ENCODE measurements at places on chromosomes 12 and 14. TPM values are rescaled to one million over a fixed set of nuclear protein-coding genes. Genes with fewer than 3 reads are reported as not detected.

ATL1 gene
- 20.6 TPM for total RNA-seq

HOXC12 gene
- total RNA-seq = not detected

TM9SF1 gene
- total RNA-seq = 57.7 TPM

PPP2R5E gene
- total RNA-seq = 24.6 TPM

SOS2 gene
- total RNA-seq = 34.9 TPM

SERPINA9 gene
- not detected for total RNA-seq

INHBE gene
- total RNA-seq = not detected

GRCh38 chr12:116484807-116485206 lies 74.4 kb upstream of the MAP1LC3B2 start:
- H3K4me3 ChIP-seq = no peak overlapping the region
- H3K27ac ChIP-seq = no peak overlapping the region
- no peaks in the 10 kb centered on the region for H3K4me1 ChIP-seq
- no peaks in the 10 kb centered on the region for H3K27me3 ChIP-seq
- no peaks in the 10 kb centered on the region for H3K36me3 ChIP-seq

- H3K27me3 ChIP-seq = no peaks in the 10 kb centered on the region
- H3K4me3 ChIP-seq = no peak overlapping the region
- no peak overlapping the region for H3K27ac ChIP-seq
- no peaks in the 10 kb centered on the region for H3K4me1 ChIP-seq
These were observed 5.8 kb upstream of the LRP10 start for GRCh38 chr14:22865424-22866405.

- no peak for DNase-seq
- H3K27ac ChIP-seq = no peak overlapping the region
- H3K36me3 ChIP-seq = no peaks in the 10 kb centered on the region
These were observed 113.1 kb downstream of the CACNA1C start for GRCh38 chr12:2165927-2166326.

- no peaks in the 10 kb centered on the region for H3K4me1 ChIP-seq
- H3K36me3 ChIP-seq = no peaks in the 10 kb centered on the region
- no peak overlapping the region for H3K4me3 ChIP-seq
- H3K27me3 ChIP-seq = no peaks in the 10 kb centered on the region
These were observed 262.8 kb downstream of the SLC16A7 start for GRCh38 chr12:59858508-59859170.

DNA sequence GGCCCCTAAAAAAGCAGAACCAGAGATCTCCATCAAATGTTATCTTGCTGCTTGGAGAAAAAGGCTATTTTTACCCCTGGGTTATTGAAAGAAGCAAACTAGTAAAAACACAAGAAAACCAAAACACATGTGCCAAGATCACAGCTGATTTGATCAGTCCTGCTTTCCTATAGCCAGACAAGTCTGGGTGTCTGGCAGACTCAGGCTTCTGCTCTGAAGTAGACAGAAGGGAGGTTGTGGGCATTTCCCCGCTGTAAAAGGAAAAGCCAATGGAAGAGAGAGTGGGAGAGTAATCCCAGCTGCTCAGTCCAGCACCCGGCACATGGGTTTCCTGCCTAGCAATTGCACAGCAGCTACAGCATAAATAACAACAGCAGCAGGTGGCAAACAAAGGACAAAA lies 177.9 kb downstream of the PHLDA1 start:
- peaks cover 8% of the 10 kb centered on the region for H3K4me1 ChIP-seq
- H3K4me3 ChIP-seq = no peak overlapping the region
- DNase-seq = no peak
- no peak overlapping the region for H3K27ac ChIP-seq
- H3K27me3 ChIP-seq = no peaks in the 10 kb centered on the region
- H3K36me3 ChIP-seq = no peaks in the 10 kb centered on the region

GRCh38 chr12:48054955-48055821 lies 50.7 kb downstream of the SENP1 start:
- no peaks in the 10 kb centered on the region for H3K27me3 ChIP-seq
- no peaks in the 10 kb centered on the region for H3K4me1 ChIP-seq
- H3K27ac ChIP-seq = no peak overlapping the region
- H3K36me3 ChIP-seq = peaks cover 28% of the 10 kb centered on the region
- DNase-seq = no peak
- H3K4me3 ChIP-seq = no peak overlapping the region

- DNase-seq = peak; percentile 24
- no peaks in the 10 kb centered on the region for H3K36me3 ChIP-seq
- peak overlapping the region; percentile 55 for H3K4me3 ChIP-seq
- H3K27ac ChIP-seq = peak overlapping the region; percentile 53
- H3K4me1 ChIP-seq = no peaks in the 10 kb centered on the region
These were observed 23.1 kb upstream of the RNASE12 start for GRCh38 chr14:20614038-20614840.

DNA sequence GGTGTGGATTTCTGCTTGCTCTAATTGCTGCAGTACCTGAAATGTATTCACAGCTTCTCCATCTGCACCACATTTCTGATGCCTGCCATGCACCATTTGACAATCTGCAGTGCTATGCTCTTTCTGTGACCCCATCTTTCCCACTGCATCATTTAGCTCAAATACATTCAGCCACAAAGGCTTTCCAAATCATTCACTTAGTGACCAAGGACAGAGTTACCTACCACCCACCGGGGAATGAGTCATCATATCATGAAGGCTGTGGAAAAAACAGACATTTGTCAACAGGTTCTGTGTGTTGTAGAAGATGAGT lies 465.5 kb upstream of the ATP2B1 start:
- no peaks in the 10 kb centered on the region for H3K27me3 ChIP-seq
- H3K36me3 ChIP-seq = no peaks in the 10 kb centered on the region
- H3K4me1 ChIP-seq = no peaks in the 10 kb centered on the region
- no peak overlapping the region for H3K4me3 ChIP-seq
- no peak overlapping the region for H3K27ac ChIP-seq

DNA sequence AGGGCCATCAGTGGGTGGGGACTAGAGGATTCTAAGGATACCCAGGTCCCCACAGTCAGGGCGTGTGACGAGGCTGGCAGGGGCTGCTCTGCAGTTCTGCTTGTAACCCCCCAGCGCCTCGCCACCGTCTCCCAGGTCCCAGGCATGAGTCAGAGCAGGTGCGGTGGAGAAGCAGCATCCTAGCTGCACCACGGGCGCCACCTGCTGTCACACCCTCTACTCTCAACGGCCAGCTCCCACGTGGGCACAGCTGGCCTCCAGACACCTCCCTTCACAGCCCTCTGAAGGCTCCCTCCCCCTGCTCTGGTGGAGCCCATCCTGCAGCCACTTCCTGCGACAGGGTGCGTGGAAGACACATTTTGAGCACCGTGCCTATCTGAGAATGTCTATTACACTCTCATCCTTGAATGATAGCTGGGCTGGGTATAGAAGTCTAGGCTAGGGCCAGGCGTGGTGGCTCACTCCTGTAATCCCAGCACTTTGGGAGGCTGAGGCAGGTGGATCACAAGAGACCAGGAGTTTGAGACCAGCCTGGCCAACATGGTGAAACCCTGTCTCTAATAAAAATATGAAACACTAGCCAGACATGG lies 6.9 kb upstream of the NUDT14 start:
- no peak overlapping the region for H3K27ac ChIP-seq
- no peak overlapping the region for H3K4me3 ChIP-seq
- DNase-seq = no peak
- H3K4me1 ChIP-seq = peaks cover 2% of the 10 kb centered on the region

- H3K4me3 ChIP-seq = no peak overlapping the region
- no peak overlapping the region for H3K27ac ChIP-seq
- no peaks in the 10 kb centered on the region for H3K36me3 ChIP-seq
- H3K27me3 ChIP-seq = no peaks in the 10 kb centered on the region
These were observed 59.5 kb downstream of the SLC4A8 start for GRCh38 chr12:51484119-51484518.

DNA sequence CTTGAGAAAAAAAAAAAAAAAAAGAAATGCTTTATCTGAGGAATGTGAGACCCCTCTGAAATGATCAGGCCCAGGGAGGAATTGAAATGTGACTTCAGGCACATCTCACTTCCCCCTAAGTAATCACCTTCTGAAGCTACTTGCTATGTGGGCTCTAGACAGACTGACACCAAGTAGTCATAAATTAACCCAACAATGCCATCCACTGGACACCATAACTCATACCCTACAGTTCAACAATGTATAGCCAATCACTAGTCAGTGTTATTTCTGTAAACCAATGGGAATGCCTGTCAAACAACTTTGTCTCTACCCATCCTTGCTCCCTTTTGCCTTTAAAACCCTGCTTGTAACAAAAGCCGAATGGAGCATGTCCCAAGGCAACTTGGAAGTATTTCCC lies 182.7 kb upstream of the TMPO start:
- no peak overlapping the region for H3K27ac ChIP-seq
- no peaks in the 10 kb centered on the region for H3K36me3 ChIP-seq
- DNase-seq = no peak
- H3K4me1 ChIP-seq = no peaks in the 10 kb centered on the region
- no peak overlapping the region for H3K4me3 ChIP-seq
- H3K27me3 ChIP-seq = no peaks in the 10 kb centered on the region

DNA sequence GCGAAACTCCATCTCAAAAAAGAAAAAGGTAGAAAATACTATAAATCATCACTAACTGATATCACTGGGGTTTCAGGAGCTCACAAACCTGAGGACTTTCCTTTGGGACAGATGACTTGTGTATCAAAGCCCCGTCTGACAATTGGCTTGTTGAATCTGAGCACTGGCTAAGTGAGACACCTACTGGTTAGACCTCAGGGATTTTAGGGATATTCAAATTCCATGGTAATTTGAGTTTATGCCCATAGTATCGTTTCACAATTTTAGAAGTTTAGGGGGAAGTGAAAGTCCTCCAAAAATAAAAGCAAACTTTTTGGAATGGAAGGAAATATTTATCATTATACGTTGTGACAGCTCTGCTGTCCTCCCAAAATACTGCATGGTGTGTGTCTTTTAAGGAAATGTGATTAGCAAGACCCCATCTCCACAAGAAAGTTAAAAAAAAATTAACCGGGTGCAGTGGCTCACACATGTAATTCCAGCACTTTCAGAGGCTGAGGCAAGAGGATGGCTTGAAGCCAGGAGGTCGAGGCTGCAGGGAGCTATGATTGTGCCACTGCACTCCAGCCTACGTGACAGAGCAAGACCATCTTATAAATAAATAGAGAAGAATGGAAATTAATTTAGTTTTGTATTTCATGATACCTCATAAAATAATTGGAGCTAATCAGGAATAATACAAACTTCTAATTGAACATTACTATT lies 49.2 kb downstream of the FBXL14 start:
- H3K36me3 ChIP-seq = no peaks in the 10 kb centered on the region
- no peak overlapping the region for H3K27ac ChIP-seq
- H3K27me3 ChIP-seq = peaks cover 9% of the 10 kb centered on the region
- no peak for DNase-seq
- no peaks in the 10 kb centered on the region for H3K4me1 ChIP-seq
- no peak overlapping the region for H3K4me3 ChIP-seq

GRCh38 chr12:2801044-2801783 lies 6.4 kb downstream of the FKBP4 start:
- H3K4me3 ChIP-seq = no peak overlapping the region
- peaks cover 3% of the 10 kb centered on the region for H3K36me3 ChIP-seq
- DNase-seq = no peak
- H3K4me1 ChIP-seq = peaks cover 11% of the 10 kb centered on the region
- no peak overlapping the region for H3K27ac ChIP-seq

GRCh38 chr12:116779597-116779996 lies 41.5 kb downstream of the RNFT2 start:
- H3K4me1 ChIP-seq = no peaks in the 10 kb centered on the region
- H3K27ac ChIP-seq = no peak overlapping the region
- no peaks in the 10 kb centered on the region for H3K27me3 ChIP-seq
- DNase-seq = no peak

DNA sequence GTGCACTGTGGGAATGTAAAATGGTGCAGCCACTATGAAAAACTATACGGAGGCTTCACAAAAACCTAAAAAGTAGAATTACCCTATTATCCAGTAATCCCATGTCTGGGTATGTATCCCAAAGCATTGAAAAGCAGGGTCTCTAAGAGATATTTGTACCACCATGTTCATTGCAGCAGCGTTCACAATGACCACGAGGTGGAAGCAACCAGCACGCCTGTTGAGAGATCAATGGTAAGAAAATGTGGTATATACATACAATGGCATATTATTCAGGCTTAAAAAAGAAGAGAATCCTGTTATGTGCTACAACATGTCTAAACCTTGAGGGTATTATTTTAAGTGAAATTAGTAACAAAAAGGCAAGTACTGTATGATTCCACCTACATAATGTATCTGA lies 910 bp upstream of the NOPCHAP1 start:
- DNase-seq = no peak
- H3K4me3 ChIP-seq = no peak overlapping the region
- no peaks in the 10 kb centered on the region for H3K36me3 ChIP-seq
- peaks cover 20% of the 10 kb centered on the region for H3K4me1 ChIP-seq

- no peak overlapping the region for H3K27ac ChIP-seq
- no peaks in the 10 kb centered on the region for H3K36me3 ChIP-seq
- H3K4me1 ChIP-seq = no peaks in the 10 kb centered on the region
- DNase-seq = no peak
These were observed 228.2 kb upstream of the SYT1 start for GRCh38 chr12:78636231-78636855.

DNA sequence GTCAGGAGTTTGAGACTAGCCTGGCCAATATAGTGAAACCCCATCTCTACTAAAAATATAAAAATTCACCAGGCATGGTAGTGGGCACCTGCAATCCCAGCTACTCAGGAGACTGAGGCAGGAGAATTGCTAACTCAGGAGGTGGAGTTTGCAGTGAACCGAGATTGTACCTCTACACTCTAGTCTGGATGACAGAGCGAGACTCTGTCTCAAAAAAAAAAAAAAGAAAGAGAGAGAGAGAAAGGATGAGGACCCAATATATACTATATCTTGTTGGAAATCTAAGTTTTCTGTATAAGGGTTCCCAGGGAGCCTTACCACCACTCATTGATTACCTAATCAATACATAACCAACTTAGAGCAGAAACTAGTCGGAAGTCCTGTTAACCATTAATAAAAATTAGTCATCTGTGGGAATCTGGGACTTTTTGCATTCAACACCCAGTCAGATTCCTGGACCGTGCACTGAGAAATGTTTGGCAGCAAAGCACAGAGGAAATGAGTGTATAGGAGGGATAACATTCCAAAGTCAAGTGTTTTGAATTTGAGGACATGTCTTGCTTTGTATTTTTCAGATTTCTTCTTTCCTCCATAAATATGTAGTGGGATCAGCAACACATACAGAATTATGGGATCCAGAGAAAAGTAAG lies 44.8 kb upstream of the NR2C1 start:
- no peaks in the 10 kb centered on the region for H3K36me3 ChIP-seq
- H3K27me3 ChIP-seq = no peaks in the 10 kb centered on the region
- H3K4me1 ChIP-seq = no peaks in the 10 kb centered on the region
- no peak overlapping the region for H3K4me3 ChIP-seq
- no peak for DNase-seq
